LHCN-M2 (cell line): ENCODE measurements at places on chromosomes 13 and 19. TPM values are rescaled to one million over a fixed set of nuclear protein-coding genes. Genes with fewer than 3 reads are reported as not detected.

ZNF837 gene
- total RNA-seq: 4.6 and 6.0 TPM in 2 replicates

ERF gene
- total RNA-seq: 49.1 and 56.2 TPM in 2 replicates

C1QTNF9B gene
- not detected in 2 replicates for total RNA-seq

ZNF584 gene
- total RNA-seq: 16.5 and 18.8 TPM in 2 replicates

PPM1N gene
- total RNA-seq: 1.7 and 2.4 TPM in 2 replicates

ZNF790 gene
- total RNA-seq: 6.3 and 8.3 TPM in 2 replicates
